ENCODE measurements at places on chromosomes 7 and 10.

- no peak for DNase-seq
Observed at GRCh38 chr7:1696671-1697498, 26.8 kb downstream of the ELFN1 start.

- no peak for DNase-seq
Observed at GRCh38 chr10:50625649-50626132, 1.9 kb upstream of the SGMS1 start.

DNA sequence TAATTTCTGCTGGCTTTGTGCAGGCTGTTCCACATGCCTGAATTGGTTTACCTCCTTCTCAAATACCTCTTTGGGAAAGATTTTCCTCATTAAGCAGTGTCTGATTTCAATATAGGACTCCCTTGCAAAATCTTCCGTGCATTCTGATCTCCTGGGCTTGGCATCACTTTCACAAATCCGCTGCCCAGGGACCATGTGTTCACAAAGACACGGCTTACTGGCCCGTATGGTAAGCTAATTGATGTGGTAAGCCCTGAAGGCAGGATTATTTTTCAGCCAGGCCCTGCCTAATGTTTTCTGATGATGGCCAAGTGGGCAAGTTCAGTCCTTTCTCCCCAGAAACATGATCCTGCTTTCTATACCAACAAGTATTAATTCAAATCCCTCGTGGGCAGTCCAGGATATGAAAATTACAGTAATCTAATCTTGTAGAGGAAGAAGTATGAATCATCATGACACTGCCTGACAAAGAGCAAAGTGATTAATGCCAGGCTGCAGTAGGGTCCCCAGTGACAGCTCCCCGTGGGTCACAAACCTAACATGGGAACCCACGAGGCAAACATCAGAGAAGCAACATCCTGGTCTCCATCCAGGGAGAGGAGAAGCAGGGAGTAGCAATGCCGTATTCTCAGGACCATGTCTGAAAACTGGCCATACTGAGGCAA lies 11.6 kb upstream of the SVIL start:
- DNase-seq, result no peak

- no peak for DNase-seq
Observed at GRCh38 chr10:65993451-65993850, 932.4 kb upstream of the LRRTM3 start.

- peak; percentile 90 for DNase-seq
Observed at GRCh38 chr10:13712837-13713581, 126.2 kb downstream of the PRPF18 start.

GRCh38 chr10:49478819-49479218 lies 60.1 kb downstream of the ERCC6 start:
- no peak for DNase-seq

DNA sequence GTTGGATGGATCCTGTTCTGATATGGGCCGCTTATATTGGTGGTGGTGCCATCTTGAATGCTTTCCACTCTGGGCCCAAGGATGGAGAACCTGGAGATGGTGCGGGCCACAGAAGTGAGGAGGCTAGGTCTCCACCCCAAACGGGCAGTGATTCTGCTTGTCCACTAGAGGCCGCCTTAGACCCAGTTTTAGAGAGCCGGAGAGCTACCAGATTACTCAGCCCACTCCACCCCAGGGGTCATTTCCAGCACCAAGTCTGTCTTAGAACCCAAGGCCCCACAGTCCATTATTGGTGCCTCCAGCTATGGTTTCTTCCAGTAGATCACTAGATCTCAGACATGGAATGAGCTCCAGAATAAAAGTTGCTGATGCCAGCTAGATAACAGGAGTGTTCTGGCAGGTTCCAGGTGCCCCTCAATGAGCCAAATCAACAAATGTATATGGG lies 11.8 kb upstream of the CAMK2G start:
- peak; percentile 87 for DNase-seq

- no peak for DNase-seq
Observed at GRCh38 chr7:70457482-70457881, 674.5 kb upstream of the GALNT17 start.
